ENCODE measurements at places on chromosomes 6 and 20.

- DNase-seq, result no peak
Measured at GRCh38 chr6:167736486-167737204, 90.1 kb upstream of the AFDN start.

DNA sequence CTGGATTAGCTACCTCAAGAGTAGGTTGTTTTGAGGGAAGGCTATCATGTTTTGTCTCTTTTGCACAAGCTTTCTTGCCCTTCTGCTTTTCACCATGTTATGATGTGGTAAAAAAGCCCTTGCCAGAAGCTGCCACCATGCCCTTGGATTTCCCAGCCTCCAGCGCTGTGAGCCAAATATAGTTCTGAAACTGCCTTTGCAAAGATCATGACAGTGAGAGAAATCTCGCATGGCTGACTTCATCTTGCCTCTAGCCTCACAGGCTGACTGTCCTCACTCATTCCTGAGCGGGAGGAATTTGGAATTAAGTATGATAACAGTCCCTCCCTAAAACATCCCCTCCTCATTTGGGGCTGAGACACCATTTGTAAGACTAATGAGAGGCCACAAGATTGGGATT, 207.7 kb downstream of the BTBD9 start:
- no peak for DNase-seq

DNA sequence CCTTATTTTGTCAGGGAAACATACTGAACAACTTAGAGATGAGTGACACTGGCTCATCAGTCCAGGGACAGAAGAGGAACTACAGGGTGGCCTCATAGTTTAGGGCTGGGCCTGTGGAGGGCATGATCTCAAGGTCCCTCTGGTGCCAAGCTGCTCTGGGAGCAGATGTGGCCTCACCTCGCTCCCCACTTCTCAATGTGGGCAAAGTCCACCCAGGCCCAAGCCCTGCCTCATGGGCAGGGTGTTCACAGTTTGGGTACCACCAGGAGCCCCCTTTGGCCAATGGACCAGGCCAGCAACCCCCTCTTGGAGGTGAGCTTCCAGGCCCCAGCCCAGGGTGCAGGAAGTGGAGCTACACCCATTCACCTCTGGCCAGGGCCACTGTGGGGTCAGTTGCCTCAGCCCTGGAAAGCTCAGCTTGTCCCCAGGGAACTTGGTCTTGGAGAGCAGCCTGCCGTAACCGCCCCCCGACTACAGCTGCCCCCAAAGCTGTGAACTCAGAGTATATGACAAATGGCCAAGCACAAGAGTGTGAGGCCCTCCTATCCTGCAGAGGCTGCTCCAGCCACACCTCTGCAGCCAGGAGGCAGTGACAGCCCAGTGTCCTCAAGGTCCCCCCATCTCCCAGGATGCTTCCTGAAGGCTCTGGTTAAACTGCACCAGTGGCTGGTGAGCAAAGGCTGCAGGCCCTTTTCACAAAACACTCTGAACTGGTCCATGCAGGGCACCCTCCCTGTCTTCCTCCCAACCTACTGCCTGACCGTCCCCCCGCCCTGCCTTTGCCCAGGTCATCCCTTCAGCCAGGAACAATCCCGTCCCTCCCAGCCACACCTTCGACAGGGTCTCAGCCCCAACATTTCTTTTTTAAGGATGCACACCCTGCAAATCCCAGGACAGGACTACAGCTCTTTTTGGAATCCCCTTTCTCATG, 3.6 kb downstream of the ADISSP start:
- no peak for DNase-seq

GRCh38 chr6:56230976-56231566, 16.3 kb downstream of the COL21A1 start:
- DNase-seq, result peak; percentile 42

GRCh38 chr6:136608991-136609390, 58.8 kb upstream of the MAP7 start:
- DNase-seq, result peak; percentile 90

GRCh38 chr20:61956396-61957342, 109.0 kb downstream of the TAF4 start:
- DNase-seq, result no peak

DNA sequence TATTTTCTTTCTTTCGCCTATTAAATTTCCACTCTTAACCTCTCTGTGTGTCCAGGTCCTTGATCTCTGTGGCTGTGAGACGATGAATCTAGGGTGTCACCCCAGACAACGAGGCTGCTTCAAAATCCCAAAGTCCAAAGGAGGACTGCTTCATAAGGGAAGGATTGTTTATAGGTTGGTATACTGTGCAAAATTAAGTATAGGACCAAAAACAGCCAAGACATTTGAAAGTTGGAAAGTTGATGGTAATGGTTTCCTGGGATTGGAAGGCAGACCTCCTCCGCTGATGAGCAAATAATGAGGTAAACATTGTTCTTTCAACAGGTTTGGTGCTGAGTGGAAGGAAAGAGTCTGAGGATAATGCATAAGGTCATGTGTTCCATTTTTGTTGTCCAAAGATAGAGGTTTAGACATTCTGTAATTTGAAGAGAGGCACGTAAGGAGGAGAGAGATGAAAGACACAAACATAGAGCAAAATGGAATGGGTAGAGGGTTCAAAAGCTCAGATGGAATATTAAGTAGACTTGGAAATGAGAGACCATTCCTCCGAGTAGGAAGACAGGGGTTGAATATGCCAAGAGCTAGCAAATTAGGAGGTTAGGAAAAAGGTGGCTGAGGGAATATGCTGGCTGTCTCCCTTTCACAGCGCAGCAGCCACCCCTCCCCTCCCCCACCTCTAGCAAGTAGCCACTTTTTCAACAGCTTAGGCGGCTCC, 24.8 kb downstream of the ZNF311 start:
- DNase-seq, result peak; percentile 18

- no peak for DNase-seq
Measured at GRCh38 chr6:161188547-161189465, 85.1 kb downstream of the AGPAT4 start.

DNA sequence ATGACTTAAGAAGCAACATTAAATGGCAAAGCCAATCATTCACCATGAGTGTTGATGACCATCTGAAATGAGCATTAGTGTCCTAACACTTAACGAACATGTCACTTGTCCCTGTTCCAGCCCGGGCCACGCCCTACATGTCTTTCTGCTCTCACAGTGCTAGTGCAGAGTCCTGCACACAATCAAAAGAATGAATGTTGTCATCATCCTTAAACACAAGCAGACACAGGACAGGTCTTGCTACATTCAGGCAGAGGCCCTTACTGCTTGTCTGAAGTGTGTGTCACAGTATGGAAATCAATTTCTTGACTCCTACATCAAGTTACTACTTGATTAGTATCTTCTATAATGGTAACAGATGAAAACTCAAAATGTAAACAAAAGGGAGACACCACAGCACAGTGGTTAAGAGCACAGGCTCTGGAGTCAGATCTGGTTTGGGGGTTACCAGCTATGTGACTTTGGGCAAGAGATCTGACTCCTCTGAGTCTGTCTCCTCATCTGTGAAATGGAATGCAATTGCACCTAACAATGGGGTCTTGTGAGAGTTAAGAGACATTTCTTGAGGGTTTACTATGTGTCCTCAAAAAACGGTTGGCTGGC, 17.4 kb downstream of the UBE2V1 start:
- DNase-seq, result no peak

DNA sequence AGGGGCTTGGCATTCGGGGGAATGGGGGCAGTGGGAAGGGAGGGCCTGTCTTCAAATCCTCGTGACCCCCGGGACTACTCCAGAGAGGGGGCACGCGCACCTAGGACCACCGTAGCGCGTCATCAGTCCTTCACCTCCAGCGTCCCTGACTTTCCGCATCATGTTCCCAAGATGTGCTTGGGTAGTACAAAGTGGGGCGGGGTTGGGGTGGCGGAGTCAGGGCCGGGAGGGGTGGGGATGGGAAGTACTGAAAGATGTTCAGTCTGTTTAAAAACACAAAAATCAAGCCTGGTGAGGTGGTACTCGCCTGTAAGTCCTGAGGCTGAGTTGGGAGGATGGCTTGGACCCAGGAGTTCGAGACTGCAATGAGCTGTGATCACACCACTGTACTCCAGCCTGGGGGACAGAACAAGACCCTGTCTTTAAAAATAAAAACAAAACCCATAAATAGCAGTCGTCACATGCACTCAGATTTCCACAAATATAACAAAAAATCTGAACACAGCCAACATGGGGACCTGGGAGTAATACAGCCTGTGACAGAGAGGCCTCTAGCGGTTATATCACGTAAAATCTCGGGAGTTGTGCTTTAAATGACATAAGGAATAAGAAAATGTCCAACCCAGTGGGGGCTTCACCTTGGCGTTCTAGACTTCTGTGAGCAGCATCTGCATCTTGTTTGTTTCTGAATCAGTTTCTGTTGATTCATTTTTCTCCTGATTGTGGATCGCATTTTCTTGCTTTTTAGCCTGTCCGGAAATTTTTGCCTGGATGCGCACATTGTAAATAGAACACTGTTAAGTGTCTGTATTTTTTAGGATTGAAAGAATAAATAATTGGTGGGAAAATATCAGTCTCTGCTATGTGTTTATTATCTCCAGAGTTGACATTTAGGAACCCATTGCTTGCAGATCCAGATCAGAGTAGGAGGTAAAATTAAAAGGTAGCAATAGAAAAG, 698 bp upstream of the LRP11 start:
- DNase-seq, result peak; percentile 82

DNA sequence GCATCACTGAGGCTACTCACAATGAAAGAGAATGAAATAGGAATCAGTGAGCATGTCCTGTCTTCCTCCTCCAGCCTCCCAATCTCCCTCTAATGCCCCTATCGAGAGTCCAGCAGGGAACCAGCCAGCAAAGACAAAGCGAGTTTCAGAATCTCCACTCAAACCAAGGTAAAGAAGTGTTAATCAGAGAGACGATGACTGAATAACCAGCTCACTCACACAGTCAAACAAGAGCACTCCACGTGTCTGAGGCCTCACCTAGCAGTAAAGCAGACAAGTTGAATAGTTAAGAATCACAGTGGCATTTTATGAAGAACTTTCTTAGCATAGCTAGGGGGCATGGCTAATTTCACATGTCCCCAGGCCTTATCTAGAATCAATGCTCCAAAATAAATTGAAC, 3.3 kb upstream of the TREM1 start:
- DNase-seq, result no peak

- DNase-seq, result peak; percentile 9
Measured at GRCh38 chr6:170049641-170050561, 241.0 kb downstream of the DLL1 start.

DNA sequence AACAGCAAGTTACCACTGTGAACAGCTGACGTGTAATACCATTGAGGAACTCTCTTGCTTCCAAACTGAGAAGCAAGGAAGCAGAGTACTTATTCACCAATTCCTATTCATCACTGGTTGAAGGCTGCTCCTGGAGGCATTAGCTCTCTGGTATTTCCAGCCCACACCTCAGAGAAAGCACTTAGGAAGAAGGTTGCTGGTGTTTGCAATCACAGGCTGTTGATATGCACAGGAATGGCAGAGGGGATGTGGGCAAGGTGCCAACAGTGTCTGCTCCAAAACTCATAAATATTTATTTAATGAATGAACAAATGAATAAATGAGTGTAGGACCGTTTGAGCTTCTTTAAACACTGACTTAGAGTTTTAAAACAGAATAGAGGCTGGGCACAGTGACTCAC, 6.9 kb upstream of the RRBP1 start:
- DNase-seq, result no peak

DNA sequence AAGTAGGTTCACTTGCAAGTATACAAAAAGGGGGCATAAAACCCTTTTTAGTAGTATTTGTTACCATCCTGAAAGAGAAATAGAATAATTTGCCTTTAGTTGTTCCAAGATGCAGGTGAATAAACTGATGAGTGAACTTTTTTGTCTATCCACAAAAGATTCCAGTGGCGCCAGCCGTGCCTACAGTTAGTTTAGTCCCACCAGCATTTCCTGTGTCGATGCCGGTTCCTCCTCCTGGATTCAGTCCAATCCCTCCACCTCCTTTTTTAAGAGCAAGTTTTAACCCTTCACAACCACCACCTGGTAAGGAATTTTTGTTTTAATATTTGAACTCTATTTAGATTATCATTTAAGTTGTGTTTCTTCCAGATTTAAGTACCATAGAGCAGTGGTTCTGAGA, 90.9 kb downstream of the SCAF8 start:
- no peak for DNase-seq

GRCh38 chr6:106974336-106974998, at the start of gene CD24:
Gene CD24 (minus strand): TSS chr6:106974729. CDS start chr6:106974646, 83 bp downstream.
- no peak for DNase-seq

- DNase-seq, result no peak
Measured at GRCh38 chr20:50194831-50195523, 4.3 kb downstream of the CEBPB start.

DNA sequence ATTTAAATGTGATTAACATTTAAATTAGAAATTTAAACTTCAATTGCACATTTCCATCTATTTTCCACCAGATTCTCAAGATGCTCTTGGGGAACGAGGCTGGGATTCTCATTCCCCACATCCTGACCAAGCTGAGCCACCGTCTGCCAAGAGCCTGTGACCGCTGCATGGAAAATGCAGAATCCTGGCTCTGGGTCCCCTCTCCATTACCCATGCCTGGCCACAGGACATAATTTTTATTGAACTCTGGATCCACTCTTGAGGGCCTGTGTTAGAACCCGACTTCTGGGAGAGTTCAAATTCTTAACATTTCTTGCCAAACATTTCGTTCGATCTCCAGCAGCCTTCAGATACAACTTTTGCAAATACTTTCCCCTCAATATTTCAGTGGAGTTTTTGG, 201.6 kb upstream of the SNX9 start:
- DNase-seq, result no peak

GRCh38 chr6:149484733-149485700, at the start of gene ZC3H12D:
Gene ZC3H12D (minus strand): TSS chr6:149485014. CDS start chr6:149474543, 10,471 bp downstream.
- no peak for DNase-seq

DNA sequence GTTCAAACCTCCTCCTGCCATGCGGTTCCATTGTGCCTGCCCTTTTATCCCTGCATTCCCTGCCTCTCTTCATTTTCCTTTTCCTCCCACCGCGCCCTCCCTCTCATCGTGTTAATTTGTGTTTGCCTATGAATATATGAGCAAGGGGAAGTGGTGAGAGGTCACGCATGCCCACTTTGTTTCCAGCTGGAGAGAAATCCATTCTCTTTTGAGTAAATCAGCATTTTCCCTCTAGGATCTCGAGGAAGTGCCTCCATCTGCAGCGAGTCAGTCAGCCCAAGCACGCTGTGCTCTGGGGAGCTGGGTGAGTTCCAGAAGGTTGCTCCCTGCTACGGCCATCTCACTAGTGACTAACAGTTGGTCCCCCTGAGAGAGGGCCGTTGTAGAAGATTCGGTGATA, 42.9 kb downstream of the CDH26 start:
- no peak for DNase-seq

DNA sequence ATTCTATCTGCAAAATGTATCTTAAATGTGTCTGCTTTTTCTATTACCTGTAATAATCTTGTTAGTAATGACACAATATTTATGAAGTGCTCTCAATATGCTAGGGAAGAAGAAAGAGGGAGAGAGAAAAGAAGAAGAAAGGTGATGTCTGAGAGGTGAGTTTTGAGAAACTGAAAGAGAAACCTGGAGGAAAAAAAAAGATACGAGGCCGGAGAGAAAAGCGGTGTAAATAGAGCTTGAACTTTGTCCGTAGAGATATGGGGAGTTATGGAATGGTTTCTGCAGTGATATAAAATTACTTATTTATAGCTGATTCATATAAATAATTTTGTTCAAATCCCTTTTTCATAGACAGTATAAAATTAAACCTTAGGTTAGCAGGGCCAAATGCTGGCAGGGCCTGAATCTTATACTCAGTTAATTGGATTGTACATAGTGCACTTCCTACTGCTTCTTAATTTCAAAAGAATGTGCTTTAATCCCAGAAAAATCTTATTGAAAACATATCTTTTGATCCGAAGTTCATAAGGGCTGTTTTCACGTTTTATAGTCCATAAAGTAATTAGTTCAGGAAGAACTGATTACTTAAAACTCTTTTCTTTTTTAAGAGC, 43.0 kb downstream of the MYB start:
- DNase-seq, result no peak
